Left ventricle myocardium inferior (tissue), 1 donor: ENCODE measurements at places on chromosomes 2 and 18.

GRCh38 chr2:23286758-23287704, 97.9 kb upstream of the KLHL29 start:
- peak; percentile 38 for DNase-seq

DNA sequence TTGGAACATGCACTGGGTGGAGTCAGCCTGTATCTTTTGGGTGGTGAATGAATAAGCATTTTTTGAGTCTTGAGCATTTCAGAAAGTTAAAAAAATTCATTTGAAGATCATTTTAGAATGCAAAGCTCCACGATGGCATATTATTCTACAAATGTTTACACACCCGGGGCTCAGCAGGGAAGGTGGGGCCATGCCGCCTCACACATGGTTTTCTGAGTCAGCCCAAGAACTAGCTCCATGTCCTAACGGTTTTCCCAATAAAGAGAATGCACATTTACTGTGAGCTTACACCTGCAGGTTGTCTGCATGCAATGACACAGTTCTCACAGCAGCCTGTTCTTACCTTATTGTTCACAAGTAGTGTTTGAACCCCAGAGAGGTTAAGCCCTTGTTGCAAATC, 670.3 kb downstream of the GALR1 start:
- DNase-seq = no peak

- DNase-seq = no peak
Observed at GRCh38 chr18:76697441-76697901, 124.9 kb upstream of the ZNF236 start.

- no peak for DNase-seq
Observed at GRCh38 chr2:774436-774835, 97.2 kb upstream of the TMEM18 start.

- DNase-seq = no peak
Observed at GRCh38 chr2:197704434-197705120, 592 bp upstream of the MARS2 start.

GRCh38 chr2:11652553-11652952, 17.4 kb downstream of the NTSR2 start:
- no peak for DNase-seq

DNA sequence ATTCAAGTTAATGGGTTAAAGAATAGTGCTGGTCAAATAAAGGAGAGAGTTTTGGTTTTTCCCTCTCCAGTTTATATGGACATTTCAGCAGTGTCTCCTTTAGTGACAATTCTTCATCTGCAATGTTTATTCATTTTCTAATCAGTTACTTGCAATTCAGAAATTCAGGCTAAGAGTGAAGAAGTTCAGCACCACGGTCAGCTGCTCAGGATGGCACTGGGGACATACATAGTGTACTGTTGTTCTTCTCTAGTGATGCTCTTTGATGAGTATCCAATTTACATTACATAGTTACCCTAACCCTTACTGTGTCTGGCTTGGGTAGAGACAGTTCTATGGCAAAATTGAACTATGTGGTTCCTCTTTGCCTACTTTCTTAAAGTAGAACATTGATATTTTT, 412.7 kb downstream of the CNTNAP5 start:
- DNase-seq = no peak

DNA sequence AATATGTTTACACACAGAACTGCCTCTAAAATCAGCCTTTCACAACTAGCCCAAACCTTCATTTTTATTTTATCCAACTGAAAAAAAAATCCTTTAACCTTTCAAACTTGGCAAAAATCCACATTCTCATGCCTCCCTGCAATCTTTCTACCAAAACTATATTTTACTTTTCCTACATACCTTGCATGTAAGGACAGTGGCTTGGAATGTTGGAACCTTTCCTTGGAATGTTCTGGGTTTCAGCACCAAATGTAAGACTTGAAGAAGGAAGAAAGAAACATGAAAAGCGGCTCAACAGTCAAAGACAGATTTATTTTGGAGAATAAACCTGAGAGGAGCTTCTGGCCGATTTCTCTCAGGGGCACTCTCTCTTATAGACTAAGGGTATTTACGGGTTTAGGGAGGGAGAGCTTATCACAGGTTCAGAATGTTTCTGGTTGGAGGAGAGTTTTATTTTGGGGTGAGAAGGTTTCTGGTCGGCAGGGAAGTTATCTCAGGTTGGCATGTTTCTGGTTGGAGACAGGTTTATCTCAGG, 79.7 kb downstream of the RRM2 start:
- DNase-seq = no peak

- DNase-seq = no peak
Observed at GRCh38 chr18:78021196-78021595, 771.5 kb downstream of the GALR1 start.

- no peak for DNase-seq
Observed at GRCh38 chr2:152564754-152565551, 152.3 kb downstream of the PRPF40A start.

DNA sequence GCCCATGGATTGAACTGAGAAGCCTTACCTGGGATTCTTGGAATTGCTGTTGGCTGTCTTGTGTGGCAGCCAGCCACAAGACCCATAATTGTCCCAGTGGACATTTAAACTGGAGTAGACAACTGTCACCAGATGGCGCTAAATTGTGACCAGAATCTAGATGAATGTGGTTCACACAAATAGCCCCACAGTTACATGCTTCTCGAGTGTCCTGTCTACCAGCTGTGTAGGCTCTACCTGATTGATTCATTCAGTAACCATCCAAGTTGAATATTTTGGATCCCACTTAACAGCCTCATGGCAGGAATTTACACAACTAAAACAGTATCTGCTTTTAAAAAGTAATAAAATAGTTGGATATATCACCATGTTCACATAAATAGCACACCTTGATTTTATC, 73.2 kb downstream of the MAP4K4 start:
- no peak for DNase-seq

DNA sequence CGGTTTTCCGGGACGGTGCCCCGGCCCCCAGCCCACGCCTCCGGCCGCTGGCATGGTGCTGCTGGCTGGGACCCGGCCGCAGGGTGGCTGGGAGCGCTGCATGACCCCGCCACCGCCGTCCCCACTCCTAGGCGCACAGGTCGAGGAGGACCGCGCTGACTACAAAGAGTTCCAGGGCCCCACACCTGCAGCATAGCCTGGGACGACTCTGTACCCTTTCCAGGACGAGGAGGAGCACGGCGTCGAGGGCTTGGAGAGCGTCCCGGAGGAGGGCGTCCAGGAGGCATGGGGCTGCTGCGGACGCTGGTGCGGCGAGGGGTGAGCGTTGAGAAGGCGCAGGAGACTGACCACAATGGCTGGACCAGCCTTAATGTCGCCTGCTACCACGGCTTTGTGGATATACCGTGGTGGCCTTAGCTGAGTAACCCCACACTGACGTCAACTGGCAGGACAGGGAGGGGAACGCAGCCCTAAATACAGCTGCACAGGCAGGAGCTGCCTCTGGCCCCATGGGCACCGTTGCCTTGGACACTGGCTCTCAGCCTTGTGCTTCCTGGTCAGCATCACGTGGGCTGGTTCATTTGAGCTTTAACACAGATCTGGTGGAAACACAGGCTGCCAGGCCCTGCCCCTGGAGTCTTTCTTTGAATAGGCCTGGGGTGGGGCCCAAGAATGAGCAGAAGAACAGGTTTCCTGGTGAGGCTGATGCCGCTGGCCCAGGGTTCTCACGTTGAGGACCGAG, 40.9 kb upstream of the TRIM43B start:
- peak; percentile 36 for DNase-seq

- no peak for DNase-seq
Observed at GRCh38 chr2:65291216-65292105, 63.8 kb downstream of the ACTR2 start.

- no peak for DNase-seq
Observed at GRCh38 chr2:196961889-196962288, 35.4 kb upstream of the PGAP1 start.

DNA sequence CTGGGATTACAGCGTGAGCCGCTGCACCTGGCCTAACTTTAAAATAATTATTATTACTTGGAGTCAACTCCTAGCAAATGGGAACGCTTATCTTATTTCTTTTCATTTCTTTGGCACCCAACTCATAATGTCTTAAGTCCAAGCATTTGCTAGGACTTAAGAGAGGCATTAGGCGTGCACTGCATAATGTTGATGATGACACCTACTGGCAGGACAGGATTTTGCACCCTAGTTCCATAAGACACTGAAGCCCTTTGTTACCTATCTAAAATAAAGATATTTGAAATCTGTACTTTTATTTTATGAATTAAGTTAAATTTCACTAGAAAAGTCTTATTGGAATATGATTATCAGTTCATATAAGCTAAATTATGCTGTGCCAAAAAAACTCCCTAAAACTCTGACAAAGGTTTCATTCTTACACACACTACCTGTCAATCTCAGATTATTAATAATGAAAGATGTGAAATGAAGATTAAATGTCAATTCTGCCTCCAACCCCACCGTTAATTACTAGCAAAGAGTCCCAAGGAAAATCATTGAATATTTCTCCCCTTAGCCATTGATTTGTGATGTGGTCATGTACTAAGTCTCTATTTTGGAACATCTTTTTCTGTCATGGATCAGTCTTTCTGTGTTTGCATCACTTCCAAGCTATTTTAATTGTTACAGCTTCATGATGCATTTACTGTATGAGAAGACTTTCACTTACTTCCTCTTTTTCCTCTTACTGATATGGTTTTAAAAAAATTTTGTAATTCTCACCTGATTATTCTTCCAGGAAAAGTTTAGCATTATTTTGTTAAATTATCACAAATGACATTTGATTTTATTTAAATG, 12.7 kb upstream of the CDH2 start:
- DNase-seq = no peak

DNA sequence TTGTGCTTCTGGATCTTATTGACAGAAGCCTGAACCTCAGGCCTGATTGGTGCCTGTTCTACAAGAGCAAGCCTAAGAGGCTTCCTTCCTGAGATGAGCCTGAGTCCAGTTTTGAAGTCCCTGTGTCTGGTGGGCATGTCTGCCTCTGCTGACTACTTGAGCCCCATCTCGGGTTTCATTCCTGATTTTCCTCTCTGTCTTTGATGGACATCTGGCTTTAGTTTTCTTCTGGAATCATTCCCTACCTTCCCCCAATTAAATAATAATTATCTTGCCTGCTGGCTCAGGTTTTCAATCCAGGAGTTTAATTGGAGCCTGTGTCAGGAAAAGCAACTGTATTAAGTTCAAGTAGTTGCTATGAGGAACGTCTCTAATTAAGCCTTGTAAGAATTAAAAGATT, 135.5 kb upstream of the MC4R start:
- DNase-seq = no peak

DNA sequence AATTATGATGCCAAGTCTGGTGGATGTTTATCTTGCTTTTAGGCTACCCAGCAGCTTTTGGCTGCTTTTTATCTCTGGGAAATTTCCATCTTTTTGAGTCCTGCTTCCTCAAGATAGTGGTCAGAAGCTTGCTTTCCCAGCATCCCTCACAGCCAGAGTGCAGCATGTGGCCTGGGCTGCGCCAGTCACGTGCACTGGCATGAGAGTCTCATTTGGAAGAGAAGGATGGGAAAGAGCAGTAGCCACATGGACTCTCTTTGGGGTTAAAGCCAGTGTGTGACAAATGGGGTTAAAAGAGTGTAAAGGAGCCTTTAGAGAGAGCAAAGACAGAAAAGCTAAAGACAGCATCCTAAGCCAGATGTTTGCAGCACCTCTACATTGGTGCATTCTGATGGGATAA, 12.7 kb downstream of the GPR39 start:
- DNase-seq = no peak

DNA sequence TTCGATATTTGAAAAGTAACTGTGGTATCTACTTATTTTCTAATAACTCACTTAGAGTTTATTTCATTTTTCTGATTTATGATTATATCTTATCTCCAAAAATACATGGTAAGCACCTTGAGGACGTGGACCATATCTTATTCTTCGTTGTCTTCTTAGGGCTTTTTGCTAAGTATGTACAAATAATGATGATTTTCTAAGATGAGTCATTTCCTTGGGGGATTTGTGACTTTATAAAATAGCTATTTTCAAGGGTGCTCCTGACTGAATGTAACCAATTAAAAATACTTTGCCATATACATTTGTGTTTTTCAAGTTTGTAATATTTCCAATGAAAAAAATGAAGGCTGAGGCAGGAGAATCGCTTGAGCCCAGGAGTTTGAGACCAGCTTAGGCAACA, 56.3 kb downstream of the GREB1L start:
- no peak for DNase-seq

DNA sequence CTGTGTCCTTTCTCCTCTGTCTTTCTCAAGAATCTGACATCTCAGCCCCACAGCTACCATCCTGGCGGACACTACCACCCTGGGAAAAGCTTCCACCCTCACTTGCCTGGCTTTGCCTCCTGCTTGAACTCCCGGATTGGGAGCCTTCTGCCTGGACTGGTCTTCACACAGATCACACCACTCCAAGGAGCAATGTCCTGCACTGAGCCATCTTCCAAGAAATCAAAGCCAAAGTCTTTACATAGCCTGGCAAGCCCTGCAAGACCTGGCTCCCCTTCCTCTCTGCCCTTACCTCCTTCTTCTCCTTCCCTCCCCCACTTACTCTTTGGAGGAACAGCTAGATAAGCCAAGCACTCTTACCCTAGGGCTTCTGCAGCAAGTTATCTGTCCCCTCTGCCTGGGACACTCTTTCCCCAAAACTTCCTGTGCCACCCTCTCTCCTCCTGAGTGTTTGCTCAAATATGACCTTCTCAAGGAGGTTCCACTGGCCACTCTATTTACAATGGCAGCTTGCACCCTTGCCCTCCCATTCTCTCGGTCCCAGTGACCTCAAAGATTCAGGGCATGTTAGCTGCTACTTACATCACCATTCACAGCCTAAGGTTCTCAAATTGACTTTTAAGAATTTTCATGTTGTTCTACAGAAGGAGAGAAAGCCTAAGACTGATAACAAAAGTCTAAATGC, 9.7 kb downstream of the ATP8B1 start:
- DNase-seq = no peak

DNA sequence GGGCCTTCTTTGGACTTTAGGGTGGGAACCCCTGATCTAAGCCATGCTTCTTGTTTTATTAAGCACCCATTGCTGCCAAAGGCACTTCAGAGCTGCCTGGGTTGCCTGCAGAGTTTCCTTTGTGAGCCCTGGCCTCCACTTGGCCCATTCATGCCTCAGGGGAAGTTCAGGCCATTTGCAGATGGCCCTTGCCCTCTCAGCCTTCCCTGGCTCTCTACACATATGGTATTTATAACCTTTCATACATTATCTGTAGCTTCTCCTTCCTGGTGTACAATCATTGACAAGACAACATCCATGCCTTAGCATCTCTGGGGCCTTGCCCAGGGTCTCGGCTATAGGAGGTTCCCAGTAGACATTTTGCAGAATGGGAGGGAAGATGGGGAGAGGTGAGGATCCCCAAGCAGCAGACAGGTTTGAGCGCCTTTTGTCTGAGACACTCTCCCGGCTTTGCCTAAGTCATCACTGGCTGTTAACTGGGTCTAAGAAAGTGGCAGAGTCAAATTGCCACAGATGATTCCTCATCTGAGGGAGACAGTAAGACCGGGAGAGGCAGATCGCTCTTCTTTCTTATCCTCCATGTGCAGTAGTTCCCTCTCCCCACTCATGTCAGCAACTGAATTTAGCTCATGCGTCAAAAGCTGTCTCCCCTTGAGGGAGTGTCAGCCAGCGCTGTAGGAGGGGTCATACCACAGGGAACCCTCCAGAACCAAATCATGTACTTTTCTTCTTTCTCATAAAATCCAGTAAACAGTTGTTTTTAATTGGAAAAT, 2.7 kb downstream of the EHD3 start:
- no peak for DNase-seq
